ENCODE measurements at places on chromosomes 11 and 22. TPM values are rescaled to one million over a fixed set of nuclear protein-coding genes. Genes with fewer than 3 reads are reported as not detected.

RIMBP3B gene
- total RNA-seq, result not detected

MMP10 gene
- total RNA-seq, result not detected

ESAM gene
- total RNA-seq, result 9.8 TPM

GLB1L3 gene
- total RNA-seq, result not detected

ZNF70 gene
- 0.87 TPM for total RNA-seq

SLC5A1 gene
- total RNA-seq, result 1.0 TPM

IL10RA gene
- 26.9 TPM for total RNA-seq

RPS6KA4 gene
- total RNA-seq, result 15.4 TPM

MAP6 gene
- 0.58 TPM for total RNA-seq

Data from stomach (tissue), 19 donors.